T-cell (primary cell): ENCODE measurements at places on chromosomes 12 and 14.

- no peak for DNase-seq
These were observed 35.8 kb upstream of the ZFP36L1 start for GRCh38 chr14:68828698-68829097.

- no peak for DNase-seq
These were observed 21.8 kb downstream of the LMO3 start for GRCh38 chr12:16583969-16584745.

DNA sequence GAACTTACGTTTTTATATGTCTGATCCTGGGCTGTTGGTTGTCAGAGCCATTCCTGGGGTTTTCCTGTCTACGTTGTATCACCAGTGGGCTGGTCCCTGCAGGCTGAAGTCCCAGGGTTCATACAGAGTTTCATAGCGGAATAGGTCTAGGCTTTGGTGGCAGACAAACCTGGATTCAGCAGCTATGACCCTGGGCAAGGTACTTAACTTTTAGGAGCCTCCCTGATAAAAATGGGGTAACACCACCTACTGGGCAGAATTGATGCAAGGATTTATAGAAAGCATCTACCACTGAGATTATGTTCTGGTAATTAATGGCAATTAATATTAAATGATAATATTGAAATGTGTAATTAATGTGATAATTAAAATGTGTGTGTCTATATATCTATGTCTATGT, 141.2 kb downstream of the SYNE2 start:
- no peak for DNase-seq

DNA sequence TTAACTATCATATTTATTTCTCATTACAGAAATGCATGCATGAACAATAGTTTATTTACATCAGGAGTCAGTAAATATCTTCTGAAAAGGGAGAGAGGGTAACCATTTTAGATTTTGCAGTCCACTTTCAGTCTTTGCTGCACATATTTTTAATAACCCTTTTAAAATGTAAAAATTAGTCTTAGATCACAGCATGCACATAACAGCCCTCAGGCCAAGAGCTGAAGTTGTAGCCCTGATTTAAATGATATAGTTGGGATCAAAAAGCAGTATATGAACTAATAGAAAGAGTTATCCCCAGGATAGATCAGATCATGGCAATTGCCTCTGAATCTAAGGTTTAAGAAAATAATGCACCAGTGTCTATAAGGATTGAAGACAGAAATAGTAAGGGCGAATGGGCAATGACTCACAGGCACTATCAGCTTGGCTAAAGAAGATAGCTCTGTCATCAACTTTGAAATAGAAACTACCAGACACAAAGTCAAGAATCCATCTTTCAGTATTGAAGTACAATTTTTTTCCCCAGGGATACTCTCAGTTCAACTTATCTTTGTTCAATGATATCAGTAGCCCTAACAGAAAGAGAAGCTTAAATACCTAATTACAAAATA, 13.1 kb upstream of the CLEC7A start:
- DNase-seq, result no peak

- no peak for DNase-seq
These were observed 312.3 kb downstream of the NPAS3 start for GRCh38 chr14:33250963-33251362.

DNA sequence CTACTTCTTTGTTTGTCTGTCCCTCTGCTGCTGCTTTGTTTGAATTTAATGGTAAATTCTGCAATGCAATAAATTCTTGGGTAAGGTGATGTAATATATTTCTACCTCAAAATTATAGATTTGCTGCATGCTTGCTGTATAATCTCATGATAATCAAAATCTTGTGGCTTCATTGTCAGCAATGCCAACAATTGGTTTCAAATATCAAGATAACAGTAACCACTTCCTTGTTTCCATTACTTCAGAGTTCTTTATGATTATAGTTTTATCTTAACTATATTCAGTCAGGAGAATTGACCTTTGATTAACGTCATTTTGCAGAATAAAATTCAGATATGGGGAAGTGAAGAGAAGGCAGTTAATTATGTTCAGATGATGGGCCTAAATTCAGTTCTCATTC, 30.2 kb upstream of the RNU6-8 start:
- DNase-seq, result no peak

DNA sequence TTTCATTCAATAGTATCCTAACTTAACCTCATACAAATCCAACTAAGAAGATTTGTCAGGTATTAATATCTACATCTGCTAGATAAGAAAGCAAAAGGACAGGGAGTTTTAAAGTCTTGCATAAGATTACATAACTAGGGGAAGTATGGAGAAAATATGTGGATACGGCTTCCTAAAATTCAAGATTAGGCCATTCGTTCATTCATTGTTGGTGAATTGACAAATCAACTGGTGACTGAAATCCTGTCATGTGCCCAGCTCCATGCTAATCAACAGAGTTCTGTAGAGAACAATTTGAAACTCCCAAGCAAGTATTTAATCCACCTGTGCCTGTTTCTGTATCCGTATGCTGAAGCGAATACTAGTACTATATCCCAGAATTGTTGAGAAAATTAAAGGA, 260.9 kb upstream of the USP15 start:
- DNase-seq, result no peak

- DNase-seq, result no peak
These were observed 2.9 kb upstream of the MSRB3 start for GRCh38 chr12:65275627-65276026.

DNA sequence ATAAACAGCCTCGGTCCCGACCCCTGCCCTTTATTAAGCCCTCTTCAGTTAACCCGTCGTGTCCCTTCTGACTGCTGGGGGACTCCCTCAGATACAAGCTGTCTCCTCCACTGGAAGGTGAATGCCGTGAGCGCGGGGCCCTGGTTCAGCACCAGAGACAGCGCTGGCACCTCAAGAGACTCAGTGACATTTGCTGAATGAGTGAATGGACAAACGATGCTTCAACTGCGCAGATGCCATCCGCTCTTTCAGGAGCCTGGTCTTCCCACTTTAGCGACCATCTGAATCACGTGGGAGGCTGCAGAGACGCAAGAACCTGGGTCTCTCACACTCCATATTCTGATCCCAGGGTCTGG, 92.6 kb upstream of the SFSWAP start:
- no peak for DNase-seq

DNA sequence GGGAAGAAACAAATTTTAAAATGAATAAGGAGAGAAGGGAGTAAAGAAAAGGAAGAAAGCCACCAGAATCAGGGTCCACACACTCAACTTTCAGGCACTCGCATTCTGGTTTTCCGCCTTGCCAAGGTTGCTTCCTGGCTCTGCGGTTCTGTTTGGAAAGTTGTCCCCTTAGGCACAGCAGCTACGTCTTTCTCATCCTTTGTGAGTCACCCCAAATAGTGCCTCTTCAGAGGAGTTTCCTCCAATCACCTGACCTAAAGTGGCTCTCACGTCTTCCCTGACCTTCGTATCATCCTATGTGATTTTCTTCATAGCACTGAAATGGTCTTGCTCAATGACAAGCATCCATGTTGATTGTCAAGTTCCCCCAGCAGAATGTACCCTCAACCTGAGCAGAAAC, 99.5 kb upstream of the TMCC3 start:
- no peak for DNase-seq

- DNase-seq, result no peak
These were observed 79.1 kb downstream of the RAD52 start for GRCh38 chr12:870378-870777.

DNA sequence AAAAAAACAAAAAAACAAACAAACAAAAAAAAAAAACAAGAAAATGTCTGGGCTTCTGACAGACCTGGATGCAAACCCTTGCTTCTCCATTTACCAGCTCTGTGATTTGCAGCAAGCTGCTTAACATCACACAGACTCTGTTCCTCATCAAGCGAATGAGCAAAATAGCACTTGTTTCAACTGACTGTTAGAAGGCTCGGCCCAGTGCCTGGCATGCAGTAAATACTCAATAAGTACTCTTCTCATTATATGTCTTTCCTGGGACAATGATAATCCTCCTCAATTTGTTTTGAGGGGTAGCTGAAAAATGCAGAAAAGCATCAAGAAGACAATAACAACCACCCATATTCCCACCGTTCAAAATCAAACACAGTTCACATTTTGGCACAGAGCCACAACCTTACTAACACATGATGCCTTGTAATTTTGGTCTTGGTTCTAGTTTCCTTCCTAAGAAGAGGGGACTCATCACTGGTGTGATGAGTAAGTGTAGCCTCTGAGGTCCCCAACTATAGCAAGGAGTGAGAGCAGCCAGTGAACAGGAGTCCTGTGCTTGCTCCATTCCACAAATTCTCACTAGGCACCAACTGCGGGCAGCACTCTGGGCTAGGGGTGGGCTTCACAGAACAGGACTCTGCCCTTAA, 60.4 kb downstream of the TTC7B start:
- no peak for DNase-seq

DNA sequence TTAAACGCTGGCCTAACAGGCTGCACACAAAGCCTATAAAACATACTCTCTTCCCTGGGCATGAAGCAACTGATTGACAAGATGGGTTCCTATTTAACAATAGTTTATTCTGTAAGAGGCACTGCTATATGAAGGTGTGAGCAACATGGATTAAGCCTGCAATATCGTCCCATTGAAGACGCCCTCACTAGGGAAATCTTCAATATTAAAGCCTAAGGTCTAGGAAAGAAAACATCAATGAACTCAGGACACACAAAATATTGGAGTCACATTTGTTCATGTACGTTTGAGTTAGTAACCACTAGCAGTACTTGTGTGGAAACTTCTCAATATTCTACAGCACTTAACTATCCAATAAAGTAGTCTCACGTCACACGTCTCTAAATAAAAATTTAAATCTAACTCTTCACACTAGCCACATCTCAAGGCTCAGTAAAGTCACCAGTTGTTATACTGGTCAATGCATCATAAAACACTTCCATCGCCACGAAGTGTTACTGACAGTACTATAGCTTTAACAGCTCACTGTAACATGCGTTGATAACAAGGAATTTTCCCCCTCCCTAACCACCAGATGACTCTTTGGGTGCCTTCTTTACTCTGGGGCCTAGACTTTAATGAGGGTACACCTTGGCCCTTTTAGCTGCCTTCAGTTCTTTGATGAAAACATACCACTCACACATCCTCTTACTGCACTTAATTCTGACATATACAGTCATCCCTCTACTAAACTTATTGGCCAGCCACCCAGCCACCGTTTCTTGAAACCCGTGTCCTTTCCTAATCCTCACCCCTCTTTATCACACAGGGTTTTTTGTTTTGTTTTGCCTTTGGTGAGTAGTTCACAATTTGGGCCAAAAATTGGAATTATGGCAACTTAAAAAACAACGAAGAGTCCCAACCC, 50.1 kb upstream of the OR5AU1 start:
- no peak for DNase-seq

GRCh38 chr12:132427999-132428935, 61.7 kb upstream of the FBRSL1 start:
- DNase-seq, result no peak

DNA sequence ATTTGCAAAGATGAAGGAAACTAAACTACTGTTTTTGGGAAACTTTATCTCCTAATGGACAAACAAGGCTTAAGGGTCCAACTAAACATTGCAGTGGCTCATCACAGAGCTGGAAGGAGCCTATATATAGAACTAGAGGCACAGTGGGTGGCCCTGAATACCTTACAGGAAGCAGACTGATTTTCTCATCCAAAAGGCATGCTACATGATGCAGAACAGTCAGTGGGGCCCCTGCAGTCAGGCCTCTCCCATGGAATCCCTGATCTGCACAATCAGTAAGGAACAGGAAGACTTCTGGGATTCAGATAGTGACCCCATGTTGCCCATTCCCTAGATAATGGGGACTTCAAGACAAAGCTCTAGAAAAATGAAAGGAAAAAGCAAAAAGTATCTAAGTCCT, 1.9 kb upstream of the LLPH start:
- no peak for DNase-seq

GRCh38 chr12:107894589-107894988, 120.1 kb downstream of the ASCL4 start:
- DNase-seq, result no peak

GRCh38 chr14:21748869-21749303, 75.3 kb upstream of the OR4E1 start:
- peak; percentile 37 for DNase-seq

DNA sequence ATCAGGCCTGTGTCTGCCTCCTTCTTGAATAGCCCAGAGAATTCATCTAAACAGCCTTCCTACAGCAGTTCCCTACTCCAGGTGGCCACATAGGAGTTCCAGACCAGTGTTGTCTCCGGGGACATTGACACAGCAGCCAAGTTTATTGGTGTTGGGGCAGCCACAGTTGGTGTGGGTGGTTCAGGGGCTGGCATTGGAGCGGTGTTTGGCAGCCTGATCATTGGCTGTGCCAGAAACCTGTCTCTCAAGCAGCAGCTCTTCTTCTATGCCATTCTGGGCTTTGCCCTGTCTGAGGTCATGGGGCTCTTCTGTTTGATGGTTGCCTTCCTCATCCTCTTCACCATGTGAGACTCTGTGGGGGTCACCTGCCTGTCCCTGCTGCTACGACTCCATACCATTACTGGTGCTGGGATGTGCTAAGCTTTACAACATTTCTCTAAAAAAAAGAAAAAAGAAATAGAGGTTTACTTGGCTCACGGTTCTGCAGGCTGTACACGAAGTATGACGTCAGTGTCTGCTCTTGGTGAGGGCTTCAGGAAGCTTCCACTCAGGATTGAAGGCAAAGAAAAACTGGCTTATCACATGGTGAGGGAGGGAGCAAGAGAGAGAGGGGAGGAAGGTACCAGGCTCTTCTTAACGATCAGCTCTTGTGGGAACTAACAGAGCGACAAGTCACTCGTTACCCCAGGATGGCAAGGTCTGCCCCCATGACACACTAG, 57.5 kb downstream of the CHST11 start:
- no peak for DNase-seq

DNA sequence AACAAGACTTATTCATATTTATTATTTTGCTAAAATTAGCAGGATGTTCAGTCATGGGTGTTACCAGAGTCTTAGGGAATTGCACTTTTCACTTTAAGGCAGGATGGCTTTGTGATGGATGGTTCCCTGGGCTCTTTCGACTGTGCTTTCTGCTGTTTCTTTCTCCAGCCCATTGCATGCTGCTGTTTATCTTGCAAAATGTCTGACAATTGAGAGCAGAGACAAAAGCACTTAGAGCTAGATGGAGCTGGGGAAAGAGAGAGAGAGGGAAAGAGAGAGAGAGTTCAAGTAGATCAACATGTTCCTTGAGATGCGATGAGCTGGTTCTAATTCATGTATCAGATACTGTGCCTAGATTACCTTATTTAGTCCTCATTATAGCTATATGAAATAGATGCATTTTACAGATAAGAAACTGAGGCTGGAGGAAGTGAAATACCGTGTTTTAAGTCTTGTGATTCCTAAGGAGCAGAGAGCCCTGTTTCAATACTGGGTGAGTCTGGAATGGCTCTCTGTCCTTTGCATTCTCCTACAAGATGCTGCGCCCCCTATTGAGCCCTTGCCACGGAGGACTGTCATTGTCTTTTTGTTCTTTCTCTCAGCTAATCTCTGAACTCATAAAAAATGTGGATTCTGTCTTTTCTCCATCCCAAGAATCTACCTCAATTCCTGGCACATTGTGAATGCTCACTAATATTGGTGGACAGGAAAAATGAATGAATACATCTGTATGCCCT, 227.9 kb downstream of the ALG10B start:
- no peak for DNase-seq

GRCh38 chr14:83575301-83575700, 1954.6 kb upstream of the FLRT2 start:
- no peak for DNase-seq
